ENCODE measurements at places on chromosomes 3 and 15.

DNA sequence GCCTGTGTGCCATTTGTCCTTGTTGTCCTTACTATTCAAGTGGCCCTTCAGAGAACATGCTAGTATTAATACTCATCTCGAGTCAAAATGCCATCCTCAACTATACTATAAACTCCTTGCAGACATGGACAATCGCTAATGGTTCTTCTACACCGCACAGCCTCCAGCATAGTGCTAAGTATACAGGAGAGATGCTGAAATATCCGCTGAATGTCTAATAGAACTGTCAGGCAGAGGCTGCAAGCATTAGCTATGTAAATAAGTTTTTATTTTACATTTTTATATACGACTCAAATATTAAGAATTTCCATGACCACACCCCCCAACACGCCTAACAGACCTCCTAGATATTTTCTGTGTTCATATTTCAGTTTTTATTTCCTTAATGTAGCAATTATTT is 39.4 kb downstream of the AAGAB start:
- DNase-seq, result no peak

- DNase-seq, result no peak
Observed at GRCh38 chr3:35733864-35734263, 94.5 kb downstream of the ARPP21 start.

- no peak for DNase-seq
Observed at GRCh38 chr15:44033894-44034293, 161.2 kb downstream of the FRMD5 start.

GRCh38 chr3:30026851-30027250 is 579.5 kb upstream of the TGFBR2 start:
- DNase-seq, result no peak

DNA sequence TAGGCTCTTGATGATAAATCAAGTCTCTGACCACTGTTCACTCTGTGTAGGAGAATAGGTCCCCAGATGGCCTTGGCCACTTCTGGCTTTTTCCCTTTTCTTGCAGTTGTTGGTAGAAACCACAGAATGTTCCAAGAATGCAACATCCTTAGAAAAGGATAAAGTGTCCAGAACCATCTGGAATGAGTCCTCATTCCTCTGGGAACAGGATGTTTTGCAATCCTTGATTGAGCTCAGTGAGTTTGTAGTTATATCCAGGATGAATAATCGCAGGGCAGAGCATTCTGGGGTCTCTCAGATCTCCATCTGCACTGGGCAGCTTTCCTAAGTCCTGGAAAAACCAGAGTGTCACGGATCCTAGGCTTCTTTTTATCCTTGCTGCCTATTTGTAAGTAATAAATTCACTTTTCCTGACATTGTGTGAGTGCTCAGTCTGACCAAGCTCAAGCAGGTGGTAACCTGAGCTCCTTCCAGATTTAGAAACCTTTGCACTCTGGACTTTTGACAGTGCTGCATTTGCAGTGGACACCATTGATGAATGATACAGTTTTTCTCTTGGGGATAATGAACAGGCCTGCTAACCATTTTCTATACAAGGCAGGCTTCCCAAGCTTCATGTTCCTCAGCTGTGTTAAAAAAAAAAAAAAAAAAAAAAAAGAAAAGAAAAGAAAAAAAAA is 1028.6 kb downstream of the OTOL1 start:
- no peak for DNase-seq

DNA sequence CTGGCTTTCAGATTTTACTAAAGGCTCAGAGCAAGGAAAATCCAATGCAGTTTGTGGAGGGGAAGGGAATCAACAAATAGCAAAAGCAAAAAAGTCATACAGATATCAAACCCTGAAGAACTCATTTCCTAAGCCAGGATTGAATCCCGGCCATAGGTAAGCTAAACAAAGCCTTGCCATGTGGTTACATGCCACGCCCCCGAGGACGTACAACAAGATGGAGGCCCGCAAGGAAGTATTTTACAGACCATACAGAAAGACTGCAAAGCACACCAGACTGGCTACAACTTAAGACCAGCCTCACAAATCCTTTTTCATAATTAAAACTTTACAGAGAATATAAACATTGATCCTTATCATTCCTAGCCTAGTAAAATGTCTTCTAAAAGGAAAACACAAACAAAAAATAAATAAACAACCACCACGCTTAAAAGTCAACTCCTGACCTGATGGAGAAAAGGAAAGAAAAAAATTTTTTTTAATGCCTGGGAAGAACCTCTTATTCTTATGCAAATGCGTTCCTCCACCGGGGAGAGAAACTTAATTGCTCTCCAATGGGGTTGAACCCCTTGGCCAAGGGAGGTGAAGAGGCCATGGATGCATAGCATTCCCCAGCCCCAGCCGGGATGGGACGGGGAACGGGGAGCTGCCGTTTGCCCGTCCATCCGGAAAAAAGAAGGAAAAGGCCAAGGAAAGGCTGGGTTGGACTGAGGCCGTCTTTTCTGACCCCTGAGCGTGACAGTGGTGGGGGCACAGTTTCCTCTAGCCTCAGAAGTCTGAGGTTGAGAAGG is 39.3 kb downstream of the IL1RAP start:
- DNase-seq, result peak; percentile 63

- DNase-seq, result peak; percentile 16
Observed at GRCh38 chr3:162073422-162073975, 576.9 kb downstream of the OTOL1 start.

- DNase-seq, result no peak
Observed at GRCh38 chr15:42549741-42550392, 1.2 kb downstream of the HAUS2 start.

- peak; percentile 97 for DNase-seq
Observed at GRCh38 chr3:12875857-12876836, 34.8 kb upstream of the RPL32 start.

GRCh38 chr3:183392186-183393034 is 36.0 kb downstream of the MCF2L2 start:
- DNase-seq, result no peak

- no peak for DNase-seq
Observed at GRCh38 chr3:179108086-179108485, 36.5 kb upstream of the ZMAT3 start.

DNA sequence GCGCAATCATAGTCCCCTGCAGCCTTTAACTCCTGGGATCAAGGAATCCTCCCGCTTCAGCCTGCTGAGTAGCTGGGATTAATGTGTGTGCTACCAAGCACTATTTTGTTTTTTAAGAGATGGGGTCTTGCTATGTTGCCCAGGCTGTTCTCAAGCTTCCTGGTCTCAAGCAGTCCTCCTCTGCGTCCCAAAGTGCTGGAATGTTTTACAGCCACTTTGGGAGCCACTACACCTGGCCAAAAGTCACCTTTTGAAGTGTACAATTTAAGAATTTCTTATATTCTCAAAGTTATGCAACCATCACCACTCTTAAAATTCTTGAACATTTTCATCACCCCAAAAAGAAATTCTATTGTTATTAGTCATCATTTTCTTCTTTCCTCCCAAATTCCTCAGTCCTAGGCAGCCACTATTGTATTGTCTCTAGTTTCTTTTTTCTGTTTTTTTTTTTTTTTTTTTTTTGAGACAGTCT is 17.8 kb downstream of the CDV3 start:
- DNase-seq, result no peak

DNA sequence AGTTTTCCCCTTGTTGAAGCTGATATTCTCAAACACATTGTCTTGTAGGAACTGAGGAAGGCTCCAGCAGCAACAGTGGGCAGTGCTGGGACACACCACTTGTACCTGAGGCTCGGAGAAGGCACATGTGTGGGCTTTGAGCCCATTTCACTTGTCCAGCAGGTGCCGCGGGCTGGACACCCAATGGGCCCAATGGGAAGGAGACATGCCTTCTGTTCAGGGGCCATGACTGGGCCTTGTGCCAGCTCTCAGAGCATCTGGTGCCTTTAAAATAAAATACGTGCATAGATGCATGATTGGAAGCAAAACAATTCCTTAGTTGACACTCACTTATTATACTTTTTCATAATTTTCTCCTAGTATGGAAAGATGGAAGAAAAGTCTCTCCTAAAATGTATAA is 334.2 kb downstream of the KLF13 start:
- DNase-seq, result no peak

GRCh38 chr3:121979246-121979645 is 42.8 kb downstream of the ILDR1 start:
- no peak for DNase-seq

- DNase-seq, result no peak
Observed at GRCh38 chr3:32109256-32109655, 2.8 kb downstream of the GPD1L start.

- DNase-seq, result no peak
Observed at GRCh38 chr3:14424711-14425580, 22.5 kb downstream of the SLC6A6 start.

- DNase-seq, result no peak
Observed at GRCh38 chr15:92634060-92634459, 21.5 kb downstream of the FAM174B start.

- DNase-seq, result no peak
Observed at GRCh38 chr3:119518026-119518425, 19.7 kb downstream of the TIMMDC1 start.

GRCh38 chr3:30604093-30604492 is 2.3 kb upstream of the TGFBR2 start:
- DNase-seq, result no peak

- DNase-seq, result no peak
Observed at GRCh38 chr3:179028408-179028807, 43.2 kb downstream of the ZMAT3 start.

DNA sequence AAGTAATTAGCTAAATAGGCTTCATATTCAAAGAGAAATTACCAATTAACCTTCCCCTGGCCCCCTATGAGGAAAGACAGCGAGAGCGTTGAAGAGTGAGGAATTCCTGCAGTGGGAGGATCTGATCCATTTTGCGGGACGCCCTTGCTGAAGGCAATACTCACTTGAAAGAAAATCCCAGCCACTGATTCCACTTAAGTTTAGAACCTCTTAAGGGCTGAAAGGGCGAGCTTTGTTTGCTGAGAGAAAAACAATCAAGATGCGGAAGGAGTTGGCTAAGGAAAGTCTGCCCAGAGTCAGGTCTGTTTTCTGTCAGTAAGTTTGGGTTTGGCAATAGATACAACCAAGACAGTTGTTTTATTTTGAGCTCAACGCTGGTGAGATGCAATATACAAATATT is 102.8 kb upstream of the GBE1 start:
- DNase-seq, result peak; percentile 91

GRCh38 chr3:72947715-72948490 is 48.7 kb upstream of the PPP4R2 start:
- no peak for DNase-seq

- DNase-seq, result no peak
Observed at GRCh38 chr3:53589201-53589600, 94.8 kb downstream of the CACNA1D start.

- peak; percentile 49 for DNase-seq
Observed at GRCh38 chr15:99961011-99961441, 227.8 kb upstream of the LYSMD4 start.

DNA sequence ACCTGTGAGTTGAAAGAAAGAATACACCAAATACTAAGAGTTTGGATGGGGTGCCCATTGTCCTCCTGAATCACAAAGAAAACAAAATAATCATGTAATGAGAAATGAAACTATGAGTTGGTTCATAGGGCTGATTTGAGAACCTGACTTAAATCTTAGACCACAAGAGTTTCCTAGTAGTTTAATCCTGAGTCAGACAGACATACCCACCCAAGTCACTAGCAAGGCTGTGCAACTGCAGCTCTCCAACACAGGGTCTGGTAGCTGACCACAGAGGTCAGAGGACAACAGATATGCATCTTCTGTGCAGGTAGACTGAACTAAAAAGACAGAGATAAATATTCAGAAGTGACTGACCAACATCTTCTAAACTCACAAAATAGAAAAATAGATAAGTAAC is 296.3 kb upstream of the TMCO5A start:
- no peak for DNase-seq

GRCh38 chr3:52249683-52250082 is 4.1 kb downstream of the PPM1M start:
- DNase-seq, result no peak

DNA sequence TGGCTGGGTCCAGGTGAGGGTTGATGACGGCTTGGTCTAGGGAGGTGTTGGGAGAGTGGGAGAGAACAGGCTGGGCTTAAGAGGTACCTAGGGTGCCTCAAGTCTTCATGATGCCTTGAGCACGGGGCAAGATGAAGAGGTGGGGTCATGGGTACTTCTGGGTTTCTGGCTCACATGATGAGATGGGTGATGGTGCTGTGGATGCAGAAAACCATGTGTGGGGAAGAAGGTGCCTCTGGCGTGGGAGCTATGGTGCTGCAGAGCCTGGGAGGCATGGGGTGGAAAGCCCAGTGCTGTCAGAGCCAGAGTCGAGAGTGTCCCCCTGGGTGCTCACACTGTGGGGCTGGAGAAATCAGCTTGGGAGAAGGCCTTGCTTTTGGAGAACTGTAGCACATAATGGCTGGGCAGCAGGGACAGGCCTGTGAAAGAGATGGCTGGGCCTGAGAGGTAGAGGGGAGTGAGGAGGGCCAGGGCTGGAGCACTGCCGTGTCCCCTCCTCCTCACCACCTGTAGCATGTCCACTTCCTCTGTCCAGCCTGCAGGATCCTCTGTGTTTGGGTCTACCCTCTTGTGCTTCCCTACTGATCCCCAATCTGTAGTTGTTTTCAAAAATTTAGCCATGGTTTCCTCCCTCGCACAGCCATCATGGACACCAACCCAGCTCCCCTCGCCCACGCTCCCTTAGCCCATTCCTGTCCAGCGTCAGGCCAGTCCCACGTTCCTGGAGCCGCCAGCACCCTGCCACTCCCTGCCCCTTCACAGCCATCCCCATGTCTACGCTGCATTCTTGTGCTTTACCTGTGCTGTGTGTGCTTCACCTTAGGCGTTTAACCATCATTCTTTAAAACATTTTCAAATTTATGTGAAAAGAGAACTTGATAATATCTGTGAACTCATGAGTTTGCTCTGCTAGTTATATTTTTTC is 132.0 kb downstream of the EEFSEC start:
- no peak for DNase-seq

GRCh38 chr3:135964160-135964955 is 1.2 kb upstream of the PPP2R3A start:
- DNase-seq, result no peak

GRCh38 chr3:12138044-12138443 is 20.7 kb downstream of the TIMP4 start:
- DNase-seq, result peak; percentile 56

GRCh38 chr15:69200832-69201745 is 40.7 kb downstream of the GLCE start:
- no peak for DNase-seq

GRCh38 chr3:152376351-152377183 is 107.8 kb downstream of the MBNL1 start:
- DNase-seq, result no peak

GRCh38 chr3:123394391-123395020 is 54.4 kb downstream of the ADCY5 start:
- DNase-seq, result no peak

All from neural progenitor cell (in vitro differentiated cells).